ENCODE measurements at places on chromosomes 6 and 20.

GRCh38 chr6:44047801-44048200 lies 79.5 kb downstream of the MRPL14 start:
- no peak for DNase-seq

- DNase-seq = no peak
Observed at GRCh38 chr6:17007749-17008148, 94.1 kb upstream of the STMND1 start.

DNA sequence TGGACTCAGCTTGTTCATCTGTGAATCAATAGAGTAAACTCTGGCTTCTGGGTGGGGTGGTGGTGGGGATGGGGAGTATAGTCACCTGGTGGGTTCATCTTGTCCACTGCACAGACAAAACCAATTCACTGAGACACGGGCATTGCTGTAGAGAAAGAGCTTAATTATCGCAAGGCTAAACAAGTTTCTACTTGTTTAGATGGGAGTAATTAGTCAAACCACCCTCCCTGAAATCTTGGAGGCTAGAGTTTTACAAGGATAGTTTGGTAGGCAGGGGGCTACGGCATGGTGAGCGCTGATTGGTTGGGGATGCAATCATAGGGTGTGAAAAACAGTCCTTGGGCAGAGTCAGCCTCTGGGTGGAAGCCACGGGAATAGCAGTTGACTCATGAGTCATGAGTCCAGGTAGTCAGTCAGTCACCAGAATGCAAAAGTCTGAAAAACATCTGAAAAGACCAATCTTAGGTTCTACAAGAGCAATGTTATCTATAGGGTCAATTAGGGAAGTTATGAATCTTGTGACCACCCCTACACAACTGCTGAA lies 77.8 kb downstream of the STMND1 start:
- DNase-seq = no peak

- DNase-seq = no peak
Observed at GRCh38 chr6:153625089-153625488, 414.0 kb upstream of the OPRM1 start.

DNA sequence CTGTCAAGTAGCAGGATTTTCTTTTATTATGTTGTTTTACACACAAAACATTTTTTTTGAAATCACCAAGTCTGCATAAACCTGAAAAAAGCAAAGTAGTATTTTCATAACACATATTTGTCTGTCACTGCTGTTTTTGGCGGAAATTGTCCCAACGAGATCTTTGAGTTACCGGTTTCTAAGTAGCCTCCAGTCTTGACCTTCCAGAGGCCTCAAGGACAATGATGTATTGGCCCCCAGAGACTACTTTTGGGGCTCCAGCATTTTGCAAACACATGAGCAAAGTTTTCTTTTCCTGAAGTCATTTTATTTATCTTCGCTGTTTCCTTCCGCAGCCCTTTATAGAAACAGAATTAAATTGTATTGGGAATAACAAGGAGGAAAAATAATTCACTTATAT lies 862.6 kb downstream of the KIF16B start:
- no peak for DNase-seq

GRCh38 chr6:15901141-15902115 lies 227.5 kb upstream of the MYLIP start:
- DNase-seq = no peak

DNA sequence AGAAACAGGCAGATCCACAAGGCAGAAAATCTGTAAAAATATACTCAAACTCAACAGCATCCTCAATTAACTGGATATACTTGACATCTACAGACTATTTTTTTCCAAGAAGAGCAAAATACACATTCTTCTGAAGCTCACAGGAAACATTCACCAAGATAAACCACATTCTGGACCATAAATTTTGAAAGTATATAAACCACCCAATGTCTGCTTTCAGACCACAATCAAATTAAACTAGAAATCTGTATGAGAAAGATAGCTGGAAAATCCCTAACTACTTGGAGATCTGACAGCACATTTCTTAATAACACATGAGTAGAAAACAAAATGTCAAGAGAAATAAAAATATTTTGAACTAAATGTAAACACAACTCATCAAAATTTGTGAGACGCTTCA lies 195.5 kb downstream of the ERMARD start:
- no peak for DNase-seq

DNA sequence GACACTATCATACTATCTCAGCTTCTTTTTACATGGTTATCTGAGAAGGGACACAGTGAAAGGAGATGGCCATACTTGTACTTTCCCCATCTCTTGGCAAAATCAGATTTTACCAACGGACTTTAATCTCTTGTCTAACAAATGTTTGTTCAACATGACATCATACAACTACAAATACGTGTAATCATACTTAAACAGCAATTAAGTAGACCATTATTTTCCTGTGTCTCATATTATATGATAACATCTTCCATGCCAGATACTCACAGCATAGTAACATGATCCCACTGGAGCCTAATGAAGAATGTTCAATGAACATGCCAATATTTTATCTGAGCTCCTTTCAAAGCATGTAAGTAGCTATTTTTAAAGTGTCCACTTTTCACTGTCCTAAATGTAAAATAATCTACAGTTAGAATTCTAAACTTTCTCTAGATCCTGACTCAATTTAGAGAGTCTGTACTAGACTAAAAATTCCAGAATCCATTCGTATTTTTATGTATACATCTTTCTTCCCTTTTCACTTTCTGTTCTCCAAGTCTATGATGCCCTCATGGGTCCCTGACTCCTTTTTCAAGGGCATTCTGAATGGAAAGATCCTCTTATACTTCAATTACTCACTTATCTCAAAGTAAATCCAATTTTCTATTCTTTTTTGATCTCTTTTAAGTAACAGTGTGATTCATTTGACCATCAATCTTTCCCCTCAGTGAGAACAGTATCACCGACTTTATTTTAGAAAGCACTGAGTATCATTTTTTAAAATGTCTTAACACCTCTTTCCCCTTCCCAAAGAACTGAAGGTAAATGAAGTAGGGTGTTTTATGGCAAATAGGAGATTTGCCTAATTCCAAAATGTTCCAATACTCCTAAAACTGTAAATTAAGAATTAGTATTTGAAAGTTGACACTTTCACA lies 133.5 kb downstream of the CDK19 start:
- peak; percentile 3 for DNase-seq

DNA sequence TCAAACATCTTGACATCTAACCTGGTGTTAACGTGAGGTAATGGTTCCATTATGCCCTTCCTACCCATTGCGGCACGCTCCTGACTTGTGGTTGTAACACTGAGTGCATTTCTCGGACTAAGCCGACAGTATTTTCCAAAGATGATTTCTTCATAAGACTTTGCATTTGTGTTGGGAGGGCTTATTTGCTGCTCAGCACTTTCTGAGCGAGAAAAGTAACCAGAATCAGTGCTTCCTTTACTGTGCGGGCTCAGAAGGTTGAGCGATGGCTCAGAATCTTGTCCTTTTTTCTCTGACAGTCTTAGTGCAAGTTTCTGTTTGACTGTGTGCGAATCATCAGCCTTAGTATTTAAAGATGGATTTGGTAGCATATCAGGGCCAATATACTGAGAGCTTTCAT lies 171.7 kb downstream of the HIVEP2 start:
- DNase-seq = no peak

- peak; percentile 66 for DNase-seq
Observed at GRCh38 chr6:127641905-127642304, 64.9 kb downstream of the C6orf58 start.

- DNase-seq = peak; percentile 81
Observed at GRCh38 chr6:80214436-80215022, 108.1 kb downstream of the BCKDHB start.

GRCh38 chr6:4447639-4448330 lies 312.4 kb upstream of the ECI2 start:
- no peak for DNase-seq

- no peak for DNase-seq
Observed at GRCh38 chr6:37048851-37049757, 43.6 kb downstream of the FGD2 start.

DNA sequence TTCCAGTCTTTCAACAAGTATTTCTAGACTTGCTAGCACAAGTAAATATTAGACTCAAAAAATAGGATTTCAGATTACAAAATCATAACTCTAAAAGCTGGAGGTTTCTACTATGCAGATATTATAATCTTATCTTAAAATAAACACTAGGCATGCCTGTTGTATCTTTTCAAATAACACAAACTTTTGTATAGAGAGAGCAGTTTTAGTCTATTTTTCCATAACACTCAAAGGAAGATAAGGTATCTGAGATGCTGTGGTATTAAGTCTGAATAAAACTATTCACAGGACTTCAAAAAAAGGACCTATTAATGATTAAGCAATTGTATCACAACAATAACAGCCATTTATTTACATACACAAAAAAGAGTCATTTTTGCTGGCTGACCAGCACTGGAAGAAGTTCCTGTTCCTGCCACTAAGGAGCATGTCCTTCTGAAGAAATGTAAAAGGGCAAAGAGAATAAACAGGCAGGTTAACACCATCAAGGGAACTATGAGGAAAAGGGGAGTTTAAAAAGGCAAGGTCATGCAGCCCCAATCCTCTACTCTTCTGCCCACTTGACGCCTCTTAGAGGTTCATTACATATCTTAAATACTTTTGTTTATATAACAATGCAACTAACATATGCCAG lies 39.4 kb downstream of the REPS1 start:
- no peak for DNase-seq

- no peak for DNase-seq
Observed at GRCh38 chr6:122666418-122666817, 56.2 kb downstream of the PKIB start.

- DNase-seq = no peak
Observed at GRCh38 chr6:54315656-54316055, 7.4 kb downstream of the TINAG start.

DNA sequence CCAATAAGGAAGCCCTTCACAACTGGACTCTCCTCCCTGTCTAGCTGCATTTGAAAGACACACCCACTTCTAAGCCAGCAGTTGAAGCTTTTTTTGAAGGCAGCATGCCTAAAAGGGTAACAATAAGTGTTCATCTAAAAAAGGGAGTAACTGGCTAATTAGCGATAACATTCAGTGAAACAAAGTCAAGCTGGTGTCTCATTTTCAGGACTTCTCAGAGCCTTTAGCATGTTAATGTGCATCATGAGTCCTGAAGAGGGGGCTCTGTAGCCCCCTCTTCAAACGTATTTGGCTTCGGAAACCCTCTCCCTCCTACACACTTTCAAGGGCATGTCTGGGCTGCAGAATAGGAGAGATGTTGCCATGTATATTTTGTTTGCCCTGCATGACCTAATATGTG lies 28.1 kb downstream of the SLC22A23 start:
- DNase-seq = no peak

DNA sequence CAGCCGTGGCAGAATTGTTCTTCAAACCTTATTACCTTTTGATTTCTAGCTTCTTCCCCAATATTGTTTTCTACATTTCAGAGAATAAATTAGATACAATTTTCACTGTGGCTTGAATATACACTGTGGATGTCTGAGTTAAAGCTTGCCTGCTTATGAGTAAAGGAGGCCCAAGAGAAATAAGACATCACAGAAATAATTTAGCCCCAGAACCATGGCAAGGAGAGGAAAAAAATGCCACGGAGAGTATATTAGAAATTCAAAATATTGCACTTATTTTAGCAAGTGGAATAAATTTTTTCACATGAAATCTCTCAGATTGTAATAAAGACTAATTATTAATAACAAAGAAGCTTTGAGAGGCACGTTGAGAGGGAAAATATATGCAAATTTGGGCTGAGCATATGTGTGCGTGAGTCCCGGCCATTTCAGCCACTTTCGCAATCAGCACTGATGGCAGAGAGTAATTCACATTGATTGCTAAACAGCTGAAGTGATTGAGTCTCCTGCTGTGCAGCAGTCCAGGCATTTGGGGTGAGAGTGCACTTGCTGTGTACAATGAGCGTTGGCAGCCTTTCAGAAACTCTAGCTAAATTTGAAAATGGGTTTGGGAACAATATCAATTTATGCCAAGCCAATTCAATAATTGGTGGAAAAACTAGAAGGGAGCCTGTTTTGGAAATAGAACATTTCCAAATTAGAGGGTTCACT lies 596.0 kb downstream of the EPM2A start:
- DNase-seq = peak; percentile 35
